ENCODE measurements at places on chromosomes 2 and 18.

GRCh38 chr2:41872646-41873045 lies 175.2 kb upstream of the PKDCC start:
- no peak for DNase-seq

DNA sequence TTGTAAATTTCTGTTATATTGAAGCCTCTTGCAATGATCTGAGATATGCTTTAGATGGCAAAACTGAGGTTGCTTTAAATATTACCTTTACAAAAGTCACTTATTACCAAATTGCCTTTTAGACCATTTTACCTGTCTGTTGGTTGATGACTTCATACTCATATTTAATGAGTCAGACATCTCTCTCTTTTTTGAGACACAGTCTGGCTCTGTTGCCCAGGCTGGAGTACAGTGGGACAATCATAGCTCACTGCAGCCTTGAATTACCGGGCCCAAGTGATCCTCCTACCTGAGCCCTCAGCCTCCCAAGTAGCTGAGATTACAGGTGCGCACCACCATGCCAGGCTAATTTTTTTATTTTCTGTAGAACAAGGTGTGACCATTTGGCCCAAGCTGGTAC lies 11.5 kb upstream of the PPP4R3B start:
- no peak for DNase-seq

GRCh38 chr18:9156604-9157249 lies 20.1 kb downstream of the ANKRD12 start:
- DNase-seq, result no peak

DNA sequence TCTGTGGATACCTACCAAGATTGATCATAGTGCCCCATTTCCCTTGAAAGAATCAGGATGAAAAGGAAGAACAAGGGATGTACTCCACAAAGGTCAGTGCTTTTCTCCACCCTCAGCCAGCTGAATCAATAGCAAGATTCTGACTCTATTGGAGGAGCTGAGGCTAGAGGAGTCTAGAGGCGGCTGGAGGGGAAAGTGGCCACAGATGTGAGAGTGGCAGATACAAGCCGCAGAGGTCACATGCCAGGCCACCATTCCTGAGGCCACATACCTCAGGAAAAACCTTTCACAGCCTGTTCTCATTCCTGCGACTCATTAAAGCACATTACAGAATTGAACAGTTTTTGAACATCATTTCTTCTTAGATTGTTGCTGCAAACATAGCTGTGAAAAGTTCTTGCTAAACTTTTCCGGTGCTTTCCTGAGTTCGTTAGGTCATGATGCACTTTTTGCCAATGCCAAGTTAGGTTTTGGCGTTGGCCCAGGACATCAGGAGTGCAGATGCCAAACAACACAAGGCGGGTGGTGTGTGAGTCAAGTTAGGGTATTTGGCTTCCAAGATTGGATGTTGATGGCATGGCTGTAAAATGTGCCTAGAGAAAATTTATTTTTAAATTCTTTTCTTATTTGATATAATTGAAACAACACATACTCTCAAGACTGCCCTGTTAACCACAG lies 160.7 kb upstream of the SP5 start:
- DNase-seq, result peak; percentile 46

DNA sequence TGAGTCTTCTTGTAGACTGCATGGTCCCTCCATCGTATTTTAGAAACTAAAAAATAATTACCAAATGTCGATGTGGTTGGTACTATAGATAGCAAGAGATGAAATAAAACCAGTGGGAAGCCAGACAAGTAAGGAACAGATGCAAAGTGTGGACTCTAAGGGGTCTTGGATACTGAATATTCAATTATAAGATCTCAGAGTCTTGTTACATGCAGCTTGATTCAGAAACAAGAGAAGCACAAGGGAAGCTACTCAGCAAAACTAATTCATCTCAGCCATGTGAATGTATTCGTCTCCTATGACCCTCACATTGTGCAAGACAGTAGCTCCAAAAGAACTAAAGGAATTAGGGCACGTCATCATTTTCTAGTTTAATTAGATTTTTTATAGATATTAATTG lies 80.9 kb downstream of the CDH20 start:
- no peak for DNase-seq

DNA sequence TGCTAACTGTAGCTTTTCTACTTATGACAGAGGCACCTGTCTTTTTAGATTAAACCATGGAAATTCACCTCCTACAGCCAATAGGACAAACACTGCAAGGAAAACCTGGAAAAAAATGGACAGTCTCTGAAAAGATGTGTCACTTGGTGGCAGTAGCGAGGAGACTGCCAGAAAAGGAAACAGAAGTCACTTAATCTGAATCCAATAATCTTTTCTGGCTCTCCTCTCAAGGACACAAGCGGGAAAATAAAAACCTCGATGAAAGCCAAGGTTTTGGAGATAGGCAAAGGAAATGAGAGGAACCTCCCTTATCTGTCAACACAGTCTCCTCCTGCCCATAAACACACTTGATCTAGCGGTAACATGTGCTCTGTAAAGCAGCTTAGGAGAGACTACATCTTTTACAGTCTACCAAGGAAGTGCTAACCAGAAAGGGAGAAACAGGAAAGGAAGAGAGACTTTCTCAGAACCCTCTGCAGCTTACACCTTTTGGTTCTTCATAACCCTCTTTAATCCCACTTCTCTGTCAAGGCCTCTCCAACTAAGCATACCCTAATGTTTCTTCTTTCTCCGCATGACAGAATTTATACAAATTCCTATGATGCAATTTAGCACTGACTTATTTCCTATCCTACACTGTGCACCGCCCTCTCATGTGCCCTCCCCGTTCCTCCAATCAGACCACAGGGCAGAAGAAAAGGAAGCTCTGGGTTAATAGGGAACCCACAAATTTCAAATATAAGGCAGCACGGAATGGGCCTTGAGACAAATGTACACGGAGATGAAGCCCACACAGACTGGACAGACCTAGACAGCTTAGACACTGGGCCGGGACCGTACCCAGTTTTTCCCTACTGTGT lies 52.8 kb downstream of the CLASP1 start:
- DNase-seq, result no peak

- no peak for DNase-seq
These were observed 42.1 kb downstream of the TOGARAM2 start for GRCh38 chr2:29023188-29023587.

GRCh38 chr2:120344976-120345581 lies 857 bp upstream of the INHBB start:
- peak; percentile 9 for DNase-seq

GRCh38 chr2:3432067-3432466 lies 52.6 kb downstream of the TRAPPC12 start:
- DNase-seq, result no peak

GRCh38 chr18:8673256-8674209 lies 31.8 kb upstream of the MTCL1 start:
- DNase-seq, result no peak
